ENCODE measurements at places on chromosomes 1 and 21.
A peak's percentile ranks its signal among the peaks of the same experiment; 100 is the strongest.

DNA sequence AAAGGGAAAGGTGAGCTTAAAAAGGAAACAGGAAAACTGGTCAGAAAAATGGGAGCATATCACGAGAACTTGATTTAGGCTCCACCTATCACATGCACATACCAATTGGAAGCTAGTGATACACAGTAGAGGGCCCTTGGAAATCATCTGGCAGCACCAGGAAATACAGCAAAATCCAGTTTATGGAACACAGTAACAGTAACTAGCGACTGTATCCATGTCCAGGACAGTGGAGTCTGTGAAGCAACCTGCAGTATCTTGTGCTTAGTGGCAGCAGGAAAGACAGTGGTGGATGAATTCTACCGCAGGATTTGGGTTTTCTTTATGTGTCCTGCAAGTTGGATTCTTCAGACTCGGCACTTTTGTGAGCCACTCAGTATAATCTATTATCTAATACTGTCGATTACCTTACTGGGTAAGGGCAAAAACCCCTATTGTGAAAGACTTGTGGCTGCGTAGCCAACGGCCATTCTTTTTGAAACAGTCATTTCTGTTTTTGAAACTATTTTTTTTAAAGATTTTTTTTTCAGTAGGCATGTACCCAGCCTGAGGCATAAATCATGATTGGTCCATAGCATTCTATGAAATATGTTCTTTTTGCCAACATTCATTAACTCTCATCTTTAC is 1.6 kb upstream of the KDM4A start:
- DNase-seq = no peak

DNA sequence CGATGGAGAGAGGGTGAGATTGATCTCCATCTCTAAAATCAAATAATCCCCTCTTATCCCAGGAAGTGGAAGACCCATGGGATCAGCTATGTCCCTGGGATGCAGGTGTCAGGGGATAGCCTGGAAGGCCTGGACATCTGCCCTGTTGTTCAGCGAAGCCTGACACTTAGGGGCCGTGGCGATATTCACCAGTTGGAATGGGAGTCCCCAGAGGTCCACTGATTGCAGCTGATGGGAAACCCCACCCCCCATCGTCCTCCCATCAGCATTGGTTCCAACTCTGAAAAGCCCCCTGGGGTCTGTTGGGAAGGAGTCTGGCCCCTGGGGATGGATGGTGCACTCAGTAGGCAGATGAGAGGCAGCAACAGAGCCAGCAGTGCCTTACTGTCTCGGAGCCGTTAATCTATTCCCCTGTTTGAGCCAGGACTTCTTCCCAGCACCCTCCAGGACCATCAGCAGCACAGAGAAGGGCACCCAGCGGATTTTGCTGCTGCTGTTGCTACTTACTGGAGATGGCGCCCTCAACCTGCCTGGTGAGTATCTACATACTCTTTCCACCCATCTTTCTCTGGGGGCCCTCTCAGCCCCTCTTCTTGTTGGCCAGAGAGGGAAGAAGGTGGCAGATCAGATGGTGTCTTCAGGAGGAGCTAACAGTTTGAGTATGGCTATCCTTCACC is 13.4 kb downstream of the CATSPER4 start:
- no peak for DNase-seq

DNA sequence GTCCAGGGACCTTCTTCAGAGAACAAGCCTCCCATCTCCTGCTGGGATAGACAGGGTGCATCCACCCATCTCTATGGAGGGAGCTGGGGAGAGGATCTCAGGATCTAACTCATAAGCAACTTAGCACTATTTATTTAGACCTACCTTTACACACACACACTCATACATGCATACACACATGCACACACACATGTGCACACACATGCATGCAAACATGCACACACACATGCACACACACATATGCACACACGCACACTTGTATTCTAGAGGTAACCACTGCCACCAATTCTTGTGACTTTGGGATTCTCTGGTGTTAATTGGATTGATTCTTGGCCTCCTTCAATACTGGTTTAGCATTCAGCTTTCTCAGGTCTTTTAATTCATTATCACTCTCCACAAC is 9.8 kb downstream of the MT1HL1 start:
- no peak for DNase-seq

DNA sequence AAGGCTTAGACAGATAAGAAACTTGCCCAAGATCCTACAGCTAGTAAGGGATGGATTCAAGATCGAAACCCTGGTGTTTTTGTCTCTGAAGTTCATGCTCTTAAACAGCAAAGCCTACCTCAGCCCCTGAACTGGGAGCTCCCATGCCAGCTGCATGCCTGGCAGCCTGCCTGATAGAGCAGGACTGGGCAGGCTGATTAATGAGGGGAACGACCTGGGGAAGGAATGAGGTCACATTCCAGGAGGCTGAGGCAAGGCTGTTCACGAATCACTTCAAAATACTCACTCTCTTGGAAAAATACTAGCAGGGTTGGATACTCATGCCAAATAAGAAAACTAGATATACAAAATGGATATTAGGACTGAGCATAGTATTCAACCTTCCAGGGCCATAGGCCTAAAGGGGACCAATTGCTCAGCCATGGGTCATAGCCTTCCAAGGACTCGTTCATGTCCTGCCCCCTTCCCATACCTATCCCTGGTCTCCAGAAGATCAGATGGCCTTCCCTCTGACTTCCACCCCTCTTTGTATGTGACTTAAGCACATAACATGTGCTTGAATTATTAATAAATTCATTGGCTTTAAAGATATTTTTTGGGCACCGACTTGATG is 15.6 kb upstream of the TACSTD2 start:
- peak; percentile 74 for DNase-seq

DNA sequence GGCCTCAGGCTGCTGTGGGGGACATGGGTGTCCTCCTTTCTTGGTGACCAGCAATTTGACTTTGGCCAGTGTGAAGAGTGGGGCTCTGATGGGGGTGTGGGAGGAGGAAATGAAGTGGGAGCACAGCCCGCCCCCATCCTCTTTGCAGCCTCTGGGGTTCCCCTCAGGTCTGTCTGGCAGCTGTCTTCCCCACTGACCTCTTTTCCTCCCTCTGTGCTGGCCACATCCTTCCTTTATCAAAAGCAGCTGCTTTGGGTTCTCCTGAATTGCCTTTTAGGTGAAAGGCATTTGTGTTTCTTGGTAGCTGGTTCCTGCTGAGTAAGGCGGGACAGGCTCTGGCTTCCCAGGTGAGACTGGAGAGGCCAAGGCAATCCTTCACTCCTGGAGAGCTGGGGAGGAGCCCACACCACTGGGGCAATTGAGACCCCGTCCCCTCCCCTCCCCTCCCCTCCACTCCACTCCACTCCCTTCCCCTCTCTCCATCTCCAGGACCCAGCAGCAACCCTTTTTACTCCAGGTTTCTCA is 24.9 kb downstream of the PCAT6 start:
- peak; percentile 40 for DNase-seq

- no peak for DNase-seq
Observed at GRCh38 chr1:119347858-119348257, 20.7 kb upstream of the HAO2 start.

DNA sequence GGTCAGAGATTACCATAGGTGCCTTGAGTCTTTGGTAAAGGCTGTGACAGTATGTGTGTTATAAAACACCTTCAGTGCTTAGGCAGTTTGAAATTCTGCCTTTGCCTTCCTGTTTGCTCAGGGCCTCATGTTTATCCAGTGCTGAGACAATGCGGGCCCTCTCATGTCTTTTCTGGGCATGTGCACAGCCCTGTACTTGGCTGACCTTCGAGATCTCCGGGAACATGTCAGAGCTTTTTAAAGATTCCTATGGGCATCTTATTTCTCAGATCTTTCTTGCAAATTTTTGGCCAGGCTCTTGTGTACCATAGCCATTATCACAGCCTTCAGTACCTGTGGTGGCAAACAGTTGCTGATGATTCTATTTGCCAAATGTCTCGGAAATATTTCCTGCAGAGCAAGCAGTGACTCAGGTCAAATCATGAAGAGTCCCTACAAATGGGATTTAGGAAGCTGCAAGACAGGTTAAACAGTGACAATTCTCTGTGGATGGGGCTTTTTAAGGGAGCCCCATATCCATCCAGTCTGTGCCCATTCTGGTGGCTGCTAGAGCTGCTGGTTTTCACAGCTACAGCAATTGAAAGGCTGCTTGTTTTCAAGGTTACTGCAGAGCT is 42.1 kb downstream of the HOOK1 start:
- no peak for DNase-seq

DNA sequence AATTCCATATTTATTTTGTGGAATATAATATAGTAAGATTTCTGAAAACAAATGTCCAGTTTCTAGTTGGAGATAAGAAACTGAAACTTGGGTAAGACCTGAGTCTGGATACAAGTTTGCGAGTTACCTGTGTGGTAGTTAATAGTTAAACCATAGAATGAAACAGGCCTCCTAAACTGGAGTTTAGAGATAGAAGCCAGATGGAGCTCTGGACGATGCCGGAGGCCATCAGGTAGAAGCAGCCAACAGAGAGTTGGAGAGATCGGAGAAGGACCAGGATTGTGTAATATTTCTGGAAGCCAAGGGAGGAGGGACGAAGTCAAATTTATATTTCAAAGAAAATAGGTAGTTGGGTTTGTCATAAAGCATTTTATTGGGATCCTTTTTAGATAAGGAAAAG is 45.1 kb downstream of the ARID1A start:
- no peak for DNase-seq

- no peak for DNase-seq
Observed at GRCh38 chr1:97904534-97904933, 16.3 kb downstream of the DPYD start.

GRCh38 chr1:107594536-107594935 is 370.4 kb downstream of the VAV3 start:
- no peak for DNase-seq

DNA sequence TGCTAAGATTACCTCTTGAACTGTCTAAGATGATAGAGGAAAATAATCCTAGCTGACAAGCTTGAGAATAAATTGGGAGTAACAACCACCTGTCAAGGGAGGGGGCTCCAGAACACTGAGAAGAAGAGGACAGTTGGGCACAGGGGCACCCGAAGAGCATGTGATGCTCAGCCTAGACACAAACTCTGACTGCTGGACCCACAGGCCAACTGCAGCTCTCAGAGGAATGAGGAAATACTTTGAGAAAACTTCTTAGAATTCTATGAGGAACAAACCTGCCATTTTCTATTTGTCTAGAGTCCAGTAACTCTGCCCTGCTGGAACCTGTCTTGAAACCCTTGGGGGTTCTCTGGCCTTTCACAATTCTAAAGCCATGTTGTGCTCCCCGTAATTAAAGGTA is 124.1 kb upstream of the KCNK2 start:
- DNase-seq = no peak

- DNase-seq = no peak
Observed at GRCh38 chr1:53620061-53620855, 118.7 kb downstream of the GLIS1 start.

DNA sequence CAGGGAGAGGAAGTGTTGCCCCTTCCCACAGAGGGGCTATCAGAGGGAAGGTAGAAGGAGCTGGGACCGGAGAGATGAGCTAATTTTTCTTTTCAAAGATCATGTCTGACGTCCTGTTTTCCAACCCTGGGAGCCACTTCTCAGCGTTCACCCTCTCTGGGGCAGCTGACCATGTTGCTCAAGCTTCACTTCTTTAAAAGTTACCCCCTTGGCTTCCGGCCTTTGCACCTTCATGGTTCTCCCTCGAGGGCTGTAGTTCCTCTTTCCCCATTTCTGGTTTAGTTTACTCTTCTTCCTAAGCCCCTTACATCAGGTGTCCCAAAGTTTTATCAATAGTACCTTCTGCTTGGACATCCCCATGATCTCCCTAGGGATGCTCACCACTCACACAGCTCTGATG is 23.8 kb upstream of the CSF1 start:
- DNase-seq = no peak

GRCh38 chr1:40039245-40039756 is 1.2 kb upstream of the CAP1 start:
- DNase-seq = no peak

DNA sequence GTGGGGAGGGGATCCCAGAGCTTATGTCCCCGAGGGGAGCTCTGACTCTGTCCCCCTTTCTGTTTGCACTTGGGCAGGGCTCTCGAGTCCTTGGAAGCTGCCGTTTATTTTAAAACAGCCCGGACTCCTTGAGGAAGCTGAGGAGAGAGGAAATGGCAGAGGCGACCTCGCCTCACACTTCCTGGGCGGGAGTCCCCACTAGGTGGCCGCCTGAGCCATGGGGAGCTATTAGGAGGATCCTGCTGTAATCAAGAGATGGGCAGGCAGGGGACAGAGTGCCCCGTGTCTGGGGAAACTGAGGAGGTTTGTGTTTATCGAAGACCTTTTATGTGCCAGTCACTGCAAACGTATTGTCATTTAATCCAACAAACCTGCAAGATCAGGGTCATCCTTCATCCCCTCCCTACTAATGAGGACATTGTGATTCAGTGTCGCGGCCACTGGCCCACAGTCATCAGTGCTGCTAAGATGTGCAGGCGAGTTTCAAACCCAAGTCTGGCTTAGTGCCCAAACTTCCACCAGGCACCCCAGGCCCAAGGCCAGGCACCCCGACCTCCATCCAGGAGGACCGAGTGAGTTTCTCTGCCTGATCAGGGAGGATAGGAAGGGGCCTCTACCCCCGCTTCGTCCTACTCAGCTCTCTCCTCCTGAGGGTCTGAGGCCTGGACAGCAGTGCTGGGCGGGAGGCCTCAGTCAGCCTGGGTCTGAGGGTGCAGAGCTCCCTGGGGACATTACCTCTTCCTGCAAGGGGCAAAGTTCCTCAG is 316.9 kb upstream of the VAMP3 start:
- peak; percentile 52 for DNase-seq

DNA sequence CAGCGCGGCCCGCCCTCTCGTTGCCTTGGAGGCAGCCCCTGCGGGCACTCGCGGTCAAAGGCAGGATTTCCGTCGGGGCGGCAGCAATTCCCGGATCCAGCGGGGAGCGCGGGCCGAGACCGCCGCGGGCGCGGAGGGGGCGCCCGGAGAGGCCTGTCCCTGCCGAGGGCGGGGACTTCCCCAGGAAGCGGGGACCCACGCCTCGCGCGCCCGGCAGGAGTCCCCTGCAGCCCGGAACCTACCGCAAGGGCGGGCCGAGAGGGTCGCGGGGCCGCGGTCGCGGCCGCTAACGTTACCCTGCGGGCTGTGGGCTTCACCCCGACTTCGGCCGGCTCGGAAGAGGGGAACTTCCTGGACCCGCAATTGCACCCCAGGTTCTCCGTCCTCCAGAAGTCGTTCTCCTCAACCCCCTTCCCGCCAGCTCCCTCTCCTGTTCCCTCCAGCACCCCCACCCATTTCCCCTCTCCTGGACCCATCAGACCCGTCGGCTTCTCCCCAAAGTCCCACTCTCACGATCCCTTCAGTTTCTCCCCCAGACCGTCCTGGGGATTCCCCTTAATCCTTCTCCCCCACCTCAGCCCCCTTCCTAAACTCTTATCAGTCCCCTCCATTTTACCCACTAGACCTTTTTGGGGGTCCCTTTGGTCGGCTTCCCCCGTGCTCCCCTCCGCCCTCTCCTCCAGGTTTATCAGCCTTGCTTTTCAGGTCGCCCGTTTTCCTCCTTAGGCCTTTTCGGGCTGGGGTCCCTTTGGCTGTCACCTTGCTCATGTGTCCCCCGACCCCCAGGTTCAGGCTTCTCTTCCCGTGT is 604 bp downstream of the FGR start:
- peak; percentile 63 for DNase-seq

DNA sequence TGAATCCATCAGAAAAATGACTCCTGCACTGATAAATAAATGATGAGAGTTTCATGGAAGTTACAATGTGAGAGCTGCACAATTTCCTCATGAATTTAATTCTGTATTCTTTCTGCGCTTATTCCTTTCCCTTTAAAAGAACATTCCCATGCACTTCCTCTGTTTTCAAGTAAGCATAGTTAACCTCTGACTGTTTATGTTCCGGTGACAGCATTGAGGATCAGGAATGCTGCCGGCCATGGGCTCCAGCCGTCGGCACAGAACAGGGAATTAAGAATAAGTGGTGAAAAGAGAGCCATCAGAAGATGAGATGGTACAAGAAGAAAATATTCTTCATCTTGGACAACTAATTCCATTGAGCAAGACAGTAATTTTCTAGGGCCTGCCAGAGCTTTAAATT is 65.3 kb downstream of the SUSD4 start:
- DNase-seq = no peak

Data from iPS-NIHi11 (cell line).